ENCODE measurements at places on chromosomes 1 and 21.

- DNase-seq: no peak
These were observed 386.7 kb upstream of the ESRRG start for GRCh38 chr1:217109928-217110327.

DNA sequence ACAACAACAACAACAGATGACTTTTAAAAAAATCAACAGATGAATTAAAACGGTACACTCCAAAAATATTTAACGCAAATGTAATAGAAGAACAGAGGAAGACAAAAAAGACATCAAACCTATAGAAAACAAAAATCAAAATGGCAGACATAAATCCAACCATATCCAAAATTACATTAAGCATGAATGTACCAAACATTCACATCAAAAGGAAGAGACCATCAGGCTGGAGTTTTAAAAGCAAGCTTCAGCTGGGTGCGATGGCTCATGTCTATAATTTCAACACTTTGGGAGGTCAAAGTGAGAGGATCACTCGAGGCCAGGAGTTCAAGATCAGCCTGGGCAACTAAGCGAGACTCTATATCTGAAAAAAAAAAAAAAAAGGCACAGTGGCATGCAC, 116.2 kb downstream of the SMYD3 start:
- no peak for DNase-seq

DNA sequence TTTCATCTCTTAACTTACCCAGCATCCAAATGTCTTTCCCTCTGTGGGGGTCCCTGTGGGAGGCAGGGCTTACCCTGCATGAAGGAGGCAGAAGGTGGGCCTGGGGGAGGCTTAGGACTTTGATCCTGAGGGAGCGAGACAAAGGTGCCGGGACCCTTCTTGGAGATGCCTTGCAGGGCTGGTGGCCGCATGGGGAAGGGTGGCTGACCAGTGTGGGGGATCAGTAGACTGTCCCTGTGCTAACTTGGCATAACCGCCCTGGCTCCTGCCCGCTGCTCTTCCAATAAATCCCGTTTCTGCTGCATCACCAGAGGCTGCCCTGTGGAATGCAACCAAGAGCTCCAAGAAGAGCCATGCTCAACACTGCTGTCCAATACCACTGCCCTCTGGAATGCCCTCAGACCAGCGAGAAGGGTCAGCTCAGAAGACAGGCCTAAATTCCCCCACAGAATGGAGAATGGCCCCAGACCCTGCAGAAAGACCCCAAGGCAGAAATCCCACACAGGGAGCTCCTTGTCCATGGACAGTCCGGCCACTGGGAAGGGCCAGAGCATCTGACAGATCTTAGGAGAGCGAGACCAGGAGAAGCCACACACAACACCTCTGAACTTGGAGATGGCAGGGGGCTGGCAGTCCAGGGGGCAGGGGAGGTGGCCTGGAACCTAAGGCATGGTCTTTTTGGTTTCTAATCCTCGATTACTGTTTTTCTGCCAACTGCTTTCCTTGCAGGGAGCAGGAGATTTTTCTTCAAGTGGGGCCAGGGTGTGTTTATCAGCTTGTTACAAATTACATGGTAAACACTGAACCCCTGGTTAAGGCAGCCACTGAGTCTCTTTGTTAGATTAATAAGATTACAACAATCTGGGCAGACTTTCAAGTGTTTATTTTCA, 46.7 kb upstream of the DMRTB1 start:
- no peak for DNase-seq

DNA sequence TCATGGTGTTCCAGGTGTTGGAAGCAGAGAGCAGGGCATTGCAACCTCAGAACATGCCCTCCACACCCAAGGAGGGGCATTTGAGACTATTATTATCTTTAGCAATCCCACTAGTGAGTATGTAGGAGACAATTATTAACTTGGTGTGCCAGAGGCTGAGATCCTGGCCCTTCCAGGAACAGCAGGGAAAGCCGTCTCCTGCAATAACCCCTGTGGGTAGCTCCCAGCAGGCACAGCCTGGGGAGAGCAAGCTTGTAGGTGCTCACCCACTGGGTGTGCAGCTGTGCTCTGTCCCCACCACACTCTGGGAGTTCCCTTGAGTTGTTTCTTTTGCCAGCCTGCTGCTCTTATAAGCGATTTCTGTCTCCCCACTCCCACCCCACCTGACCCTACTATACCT, 10.3 kb downstream of the CFAP107 start:
- no peak for DNase-seq

- DNase-seq: no peak
These were observed 11.8 kb downstream of the DRAM2 start for GRCh38 chr1:111127923-111128643.
